ENCODE measurements at places on chromosomes 12 and 14. TPM values are rescaled to one million over a fixed set of nuclear protein-coding genes. Genes with fewer than 3 reads are reported as not detected.

The ABCB9 gene
- 4.1 TPM for total RNA-seq

- peaks cover 20% of the 10 kb centered on the region for H3K4me1 ChIP-seq
- no peaks in the 10 kb centered on the region for H3K36me3 ChIP-seq
- DNase-seq: no peak
These were observed 1.5 kb upstream of the EP400 start for GRCh38 chr12:131948166-131948712.

DNA sequence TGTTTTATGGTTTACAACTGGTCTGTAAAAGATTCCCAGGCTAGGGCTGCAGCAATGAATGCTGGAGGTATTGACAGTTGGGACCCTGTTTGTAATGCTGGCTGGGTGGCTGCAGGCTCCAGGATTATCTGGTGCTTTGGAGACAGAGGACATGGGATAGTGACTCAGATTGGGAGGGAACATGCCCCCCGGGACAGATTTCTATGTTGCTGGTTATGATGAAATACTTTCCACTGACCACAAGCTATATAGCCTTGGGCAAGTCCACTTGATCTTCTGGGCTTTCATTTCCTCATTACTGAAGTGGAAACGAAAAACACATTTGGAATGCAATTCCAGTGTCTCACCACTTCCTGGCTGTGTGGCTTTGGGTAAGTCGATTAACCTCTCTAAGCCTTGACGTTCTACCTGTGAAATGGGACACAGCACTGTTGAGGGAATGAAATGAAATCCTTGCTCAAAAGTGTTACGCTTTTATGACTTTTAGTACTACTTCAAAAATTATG, 6.3 kb upstream of the TPCN1 start:
- H3K4me1 ChIP-seq: peaks cover 18% of the 10 kb centered on the region
- no peak overlapping the region for H3K4me3 ChIP-seq
- H3K36me3 ChIP-seq: no peaks in the 10 kb centered on the region
- H3K27ac ChIP-seq: no peak overlapping the region
- H3K27me3 ChIP-seq: no peaks in the 10 kb centered on the region

The PTPN6 gene
- total RNA-seq: 115 TPM

The FAM90A1 gene
- total RNA-seq: not detected

The ZBTB25 gene
- 54.8 TPM for total RNA-seq

All from T-helper 17 cell (primary cell).